NCI-H2081 treated with DMSO at 0.1 percent for 48 hours (cell line): ENCODE measurements at places on chromosomes 13 and 19.

DNA sequence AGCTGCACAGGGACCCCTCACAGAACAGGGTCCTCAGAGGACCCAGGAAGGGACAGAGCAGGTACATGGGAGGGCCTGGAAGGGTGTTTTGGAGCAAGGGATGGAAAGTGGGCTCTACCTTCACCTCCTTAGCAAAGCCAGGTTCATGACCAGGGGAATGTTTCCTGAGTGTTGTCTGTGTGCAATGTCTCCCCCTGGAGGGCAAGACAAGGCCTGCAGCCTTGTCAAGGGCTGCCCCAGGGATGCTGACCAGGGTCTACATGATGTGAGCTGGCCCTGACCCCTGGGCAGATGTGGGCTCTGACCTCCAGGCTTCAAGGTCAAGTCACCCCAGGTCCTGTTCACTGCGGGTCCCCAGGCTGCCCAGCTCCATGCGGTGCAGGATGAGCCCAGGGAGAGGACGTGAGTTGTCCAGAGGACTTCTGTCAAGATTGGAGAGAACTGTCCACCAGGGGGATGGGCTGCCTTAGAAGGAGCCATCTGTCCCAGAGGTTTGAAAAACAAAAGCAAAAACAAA, 1.0 kb upstream of the CEACAM1 start:
- no peak for DNase-seq

DNA sequence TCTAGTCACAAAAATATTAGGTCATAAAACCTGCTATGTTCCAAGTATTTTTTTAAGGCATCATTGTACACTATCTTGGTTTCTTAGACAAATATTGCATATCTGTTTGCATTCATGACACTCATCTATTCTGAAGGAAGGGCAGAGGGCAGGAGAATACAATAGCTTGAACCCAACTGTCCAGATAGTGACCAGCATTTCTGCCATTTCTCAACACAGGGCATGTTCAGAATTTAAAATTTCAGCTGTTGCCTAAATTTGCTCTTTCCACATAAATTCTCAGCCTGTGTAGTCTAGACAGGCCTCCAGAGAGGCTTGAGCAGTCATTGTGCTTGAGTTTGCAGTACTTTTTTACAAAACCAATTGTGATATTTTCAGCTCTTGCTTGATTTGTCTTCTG, 119.5 kb downstream of the ZAR1L start:
- no peak for DNase-seq

- DNase-seq = no peak
Observed at GRCh38 chr13:103130146-103130545, 63.9 kb upstream of the SLC10A2 start.

- DNase-seq = no peak
Observed at GRCh38 chr13:113121183-113121927, 1.2 kb upstream of the F10 start.

DNA sequence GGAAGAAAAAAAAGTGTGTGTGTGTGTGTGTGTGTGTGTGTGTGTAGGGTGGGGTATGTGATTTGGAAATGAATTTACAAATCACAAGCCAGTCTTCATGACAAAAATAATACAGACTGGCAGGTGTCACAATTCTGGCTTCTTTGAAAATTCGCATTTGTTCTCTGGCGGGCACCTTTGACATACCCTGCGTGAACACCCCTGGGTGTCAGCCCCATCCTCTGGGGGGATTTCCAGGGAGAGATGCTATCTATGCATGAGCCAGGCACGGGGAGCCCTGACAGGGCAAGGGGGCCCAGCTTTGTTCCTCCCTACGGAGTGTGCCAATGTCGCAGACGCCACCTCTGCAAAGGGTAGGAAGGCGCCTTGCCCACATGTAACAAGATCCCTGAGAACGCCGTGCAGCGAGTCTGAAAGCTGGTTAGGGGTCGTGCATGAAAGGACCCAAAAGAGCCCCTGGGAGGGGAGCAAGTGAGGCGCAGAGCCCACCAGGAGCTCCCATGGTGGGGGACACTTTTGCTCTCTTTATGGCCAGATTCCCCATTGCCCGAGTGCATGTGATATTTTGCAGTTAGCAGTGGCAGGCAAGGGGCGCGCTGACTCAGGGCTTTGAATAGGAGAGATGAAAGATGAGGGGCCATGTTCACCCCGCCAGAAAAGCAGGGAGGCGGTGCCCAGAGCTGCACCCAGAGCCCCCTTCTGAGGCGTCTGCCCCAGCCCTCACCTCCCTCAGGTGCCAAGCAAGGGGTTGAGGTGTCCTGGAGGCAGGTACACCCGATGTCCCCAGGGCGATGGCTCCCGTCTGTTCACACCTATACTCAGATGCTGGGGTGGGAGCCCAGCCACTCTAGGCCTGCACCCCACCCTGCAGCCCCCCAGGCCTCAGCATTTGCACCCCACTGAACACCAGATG, 45.3 kb downstream of the KLF2 start:
- DNase-seq = no peak

- DNase-seq = no peak
Observed at GRCh38 chr13:98144027-98144741, 1.3 kb downstream of the FARP1 start.

DNA sequence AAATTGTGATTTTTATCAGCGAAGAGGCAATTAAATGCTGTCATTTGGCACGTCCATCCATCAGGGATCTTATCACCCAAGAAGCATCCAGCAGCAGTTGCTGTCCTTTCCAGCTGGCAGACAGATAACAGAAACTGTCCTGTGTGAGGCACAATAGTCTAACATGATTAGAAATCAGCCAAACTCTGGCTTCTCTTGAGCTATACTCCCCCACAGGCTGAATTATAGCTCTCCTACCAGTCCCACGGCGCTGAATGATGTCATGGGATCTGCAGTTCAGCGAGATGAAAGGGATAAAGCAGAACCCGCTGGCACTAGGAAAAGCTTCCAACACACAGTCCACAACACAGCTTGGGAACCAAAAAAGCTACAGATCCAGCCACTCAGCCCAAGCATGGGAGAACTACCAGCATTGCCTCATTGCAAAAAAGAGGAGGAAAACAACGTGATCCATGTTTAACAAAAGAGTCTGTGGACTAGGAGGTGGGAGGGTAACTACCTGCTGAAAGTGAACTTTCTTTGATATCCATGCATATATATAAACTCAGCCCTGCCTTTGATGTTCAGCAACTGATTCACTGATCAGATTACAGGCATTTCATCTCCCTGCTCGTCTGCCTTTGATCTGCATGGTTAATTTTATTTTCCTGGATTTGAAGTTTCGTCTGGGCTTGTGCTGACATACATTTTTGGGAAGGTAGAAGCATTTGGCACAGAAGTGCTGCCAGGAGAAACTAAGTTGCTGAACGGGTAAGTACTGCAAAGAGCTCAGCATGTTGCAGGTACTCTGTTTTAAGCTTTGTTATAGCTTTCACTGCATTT, at the start of gene TNFRSF19:
Gene TNFRSF19, plus strand, starts transcription at position 314 of the 822 bp plus-strand sequence. CDS start 19,772 bp downstream, outside the sequence.
- DNase-seq = no peak

GRCh38 chr19:46786236-46787039, 2.0 kb downstream of the SLC1A5 start:
- no peak for DNase-seq

DNA sequence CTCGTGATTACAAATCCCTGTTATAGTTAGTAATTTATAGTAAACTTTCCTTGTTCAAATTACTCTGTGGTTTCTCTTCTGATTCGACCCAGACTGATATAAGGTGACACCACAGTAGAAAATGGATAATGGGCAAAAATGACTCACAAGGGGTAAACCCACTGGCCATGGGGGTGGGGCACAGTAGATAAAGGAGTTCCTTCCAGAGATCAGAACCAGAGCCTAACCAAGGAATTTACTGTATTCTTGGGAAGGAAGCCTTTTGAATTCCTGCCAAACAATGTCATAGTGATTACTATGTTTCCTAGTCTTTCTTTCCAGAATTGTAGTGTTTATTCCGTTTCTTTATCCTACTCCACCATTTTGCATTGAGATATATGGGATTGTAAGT, 21.9 kb downstream of the MIR17HG start:
- no peak for DNase-seq

DNA sequence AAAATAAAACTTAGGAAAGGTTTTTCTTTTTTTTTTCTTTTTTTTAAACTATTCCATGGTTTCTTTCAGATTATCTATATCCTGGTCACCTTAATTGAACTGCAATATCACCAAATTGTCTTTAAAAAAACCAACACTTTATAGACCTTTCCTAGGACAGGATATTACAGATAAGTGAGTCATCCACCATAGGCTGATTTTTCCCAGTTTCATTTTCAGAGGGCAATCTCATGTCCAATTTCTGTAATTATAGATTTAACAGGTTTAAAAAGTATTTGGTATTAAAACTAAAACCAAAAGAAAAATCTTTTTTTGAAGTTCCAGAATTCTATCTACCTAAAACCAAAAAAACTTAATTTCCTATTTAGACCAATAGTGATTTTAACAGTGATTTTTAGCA, 13.2 kb downstream of the SPART start:
- DNase-seq = no peak

- DNase-seq = no peak
Observed at GRCh38 chr19:38070573-38070972, 153.4 kb downstream of the DPF1 start.

DNA sequence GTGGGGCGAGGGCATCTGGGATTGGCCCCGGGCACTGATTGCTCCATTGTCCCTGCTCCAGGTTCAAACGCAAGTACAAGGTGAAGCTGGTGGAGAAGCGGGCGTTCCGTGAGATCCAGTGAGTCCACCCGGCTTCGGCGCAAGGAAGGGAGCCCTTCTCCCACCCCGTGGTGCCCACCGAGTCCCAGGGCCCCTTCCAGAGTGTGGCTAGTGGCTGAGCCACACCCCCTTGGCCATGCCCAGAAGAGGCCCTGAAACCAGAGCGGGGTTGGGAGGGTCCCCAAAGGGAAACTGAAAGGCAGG, 11.2 kb downstream of the NOP53 start:
- DNase-seq = no peak

- DNase-seq = no peak
Observed at GRCh38 chr13:81498969-81499368, 1158.0 kb upstream of the SPRY2 start.

GRCh38 chr13:42168496-42168895, 103.5 kb upstream of the AKAP11 start:
- DNase-seq = no peak

DNA sequence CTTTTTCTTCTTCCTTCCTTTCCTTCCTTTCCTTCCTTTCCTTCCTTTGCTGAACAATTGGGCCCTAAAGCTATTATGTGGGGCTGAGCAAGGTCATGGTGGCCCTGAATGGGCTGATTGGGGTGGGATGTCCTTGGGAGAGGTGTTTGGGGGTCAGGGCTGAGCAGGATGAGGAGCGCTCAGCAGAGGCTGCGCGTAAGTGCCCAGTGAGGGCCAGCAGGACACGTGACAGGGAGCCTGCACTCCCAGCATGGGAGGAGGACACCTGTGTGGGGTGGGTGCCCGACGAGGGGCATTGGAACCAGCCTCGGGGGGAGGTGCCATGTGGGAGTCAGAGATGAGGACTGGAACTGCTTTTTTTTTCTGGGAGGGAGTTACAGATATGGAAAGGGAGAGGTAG, 5.4 kb upstream of the LGALS7 start:
- DNase-seq = no peak

- DNase-seq = no peak
Observed at GRCh38 chr13:110158226-110158625, 148.7 kb downstream of the COL4A1 start.

- no peak for DNase-seq
Observed at GRCh38 chr19:1232652-1233072, 5.1 kb downstream of the CBARP start.

GRCh38 chr19:2047449-2048103, 3.5 kb downstream of the MKNK2 start:
- DNase-seq = no peak

GRCh38 chr13:108044954-108045353, 170.4 kb downstream of the LIG4 start:
- no peak for DNase-seq

DNA sequence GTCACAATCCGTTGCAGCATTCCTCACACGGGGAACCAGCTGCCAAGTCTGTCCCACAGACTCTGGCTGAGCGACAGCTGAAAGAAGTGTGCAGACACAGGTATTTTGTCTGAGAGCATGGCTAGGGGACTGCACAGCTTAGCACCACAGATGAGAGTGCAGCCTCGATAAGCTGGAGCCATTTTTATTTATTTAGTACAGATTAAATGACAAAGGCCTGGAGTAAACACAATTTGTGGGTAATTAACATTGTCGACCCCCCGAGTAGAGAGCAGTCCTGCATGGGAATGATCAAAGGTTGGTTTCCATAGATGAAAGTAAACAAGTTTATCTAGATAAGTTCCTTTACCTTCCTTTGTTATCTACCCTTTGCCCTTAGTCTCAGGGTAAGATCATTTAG, 836.2 kb downstream of the DACH1 start:
- no peak for DNase-seq

DNA sequence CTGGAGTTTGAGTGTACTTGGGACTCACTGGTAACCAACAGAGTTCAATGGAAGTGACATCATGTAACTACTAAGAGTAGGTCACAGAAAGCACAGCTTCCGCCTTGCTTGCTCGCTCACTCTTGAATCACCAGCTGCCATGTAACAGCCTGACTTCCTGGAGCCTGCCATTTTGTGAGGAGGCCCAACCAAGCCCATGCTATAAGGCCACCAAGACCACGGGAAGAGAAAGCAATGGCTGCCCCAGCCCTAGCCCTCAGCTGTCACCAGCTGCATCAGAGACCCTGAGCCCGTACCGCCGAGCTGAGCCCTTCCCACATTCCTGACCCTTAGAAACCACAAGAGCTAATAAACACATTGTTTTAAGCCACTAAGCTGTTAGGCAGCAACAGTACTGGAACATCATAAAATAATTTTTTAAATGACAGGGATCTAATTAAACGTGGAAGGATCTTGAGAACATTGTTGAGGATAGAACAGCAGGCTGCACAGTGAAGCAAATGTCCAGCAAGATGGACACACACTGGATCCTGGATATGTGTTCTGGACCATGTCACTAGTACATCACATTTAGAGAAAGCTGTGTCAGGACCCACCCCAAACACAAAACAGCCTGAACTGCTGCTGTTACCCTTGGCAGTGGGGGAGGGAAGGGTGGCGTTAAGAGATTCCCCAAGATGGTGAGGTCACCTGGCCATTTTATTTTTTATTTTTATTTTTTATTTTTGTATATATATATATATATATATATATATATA, 21.7 kb upstream of the LDLR start:
- DNase-seq = no peak

DNA sequence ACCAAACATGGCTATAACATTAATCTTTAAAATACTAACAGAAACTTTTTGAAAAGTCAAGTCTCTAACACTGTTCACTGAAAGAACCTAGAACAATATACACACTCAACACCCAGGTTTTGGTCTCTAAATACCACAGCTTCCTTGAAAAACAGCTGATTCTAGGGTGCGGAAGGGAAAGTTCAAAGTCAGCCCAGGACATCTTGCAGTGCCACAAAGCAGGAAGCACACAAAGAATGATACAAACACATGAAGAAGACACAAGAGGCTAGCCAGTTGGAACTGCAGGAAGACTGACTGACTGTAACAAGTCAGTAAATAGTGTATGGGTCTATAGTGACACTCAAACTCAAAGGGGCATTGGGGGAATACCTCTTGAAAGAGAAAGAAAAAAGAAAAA, 4.6 kb downstream of the DEDD2 start:
- no peak for DNase-seq
